CD14-positive monocyte (primary cell): ENCODE measurements at places on chromosomes 4 and X. TPM values are rescaled to one million over a fixed set of nuclear protein-coding genes. Genes with fewer than 3 reads are reported as not detected.
A peak's percentile ranks its signal among the peaks of the same experiment; 100 is the strongest.

GRCh38 chrX:11533199-11533651 is 132.5 kb downstream of the ARHGAP6 start:
- peak; percentile 79 for DNase-seq
- H3K36me3 ChIP-seq = no peaks in the 10 kb centered on the region
- no peak overlapping the region for H3K4me3 ChIP-seq
- no peak overlapping the region for H3K27ac ChIP-seq

- H3K27ac ChIP-seq = no peak overlapping the region
- DNase-seq = peak; percentile 11
- no peaks in the 10 kb centered on the region for H3K4me1 ChIP-seq
- H3K4me3 ChIP-seq = no peak overlapping the region
- no peaks in the 10 kb centered on the region for H3K27me3 ChIP-seq
These were observed 19.9 kb downstream of the DGAT2L6 start for GRCh38 chrX:70196961-70197720.

DNA sequence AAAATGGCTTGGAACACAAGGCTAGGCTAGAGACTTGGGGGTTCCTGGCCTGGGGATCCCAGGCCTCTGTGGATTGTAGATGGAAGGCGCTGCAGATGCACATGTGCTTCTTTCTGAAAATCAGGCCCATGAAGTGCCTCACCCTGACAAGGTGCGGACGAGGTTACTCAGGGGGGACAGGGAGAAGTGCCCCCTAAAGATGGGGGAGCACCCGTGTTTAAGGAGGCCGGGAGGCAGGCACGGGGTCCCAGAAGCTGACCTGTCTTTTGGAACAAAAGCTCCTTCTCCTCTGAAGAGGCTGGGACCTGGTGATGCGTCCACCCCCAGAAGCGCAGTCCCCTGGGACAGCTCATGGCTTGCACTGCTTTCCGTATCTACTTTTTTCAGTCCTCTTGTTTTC is 2.4 kb downstream of the PDZD4 start:
- no peaks in the 10 kb centered on the region for H3K4me1 ChIP-seq
- no peak overlapping the region for H3K4me3 ChIP-seq
- no peaks in the 10 kb centered on the region for H3K36me3 ChIP-seq

FGFBP2 gene
- polyA plus RNA-seq = 1.1 TPM

DNA sequence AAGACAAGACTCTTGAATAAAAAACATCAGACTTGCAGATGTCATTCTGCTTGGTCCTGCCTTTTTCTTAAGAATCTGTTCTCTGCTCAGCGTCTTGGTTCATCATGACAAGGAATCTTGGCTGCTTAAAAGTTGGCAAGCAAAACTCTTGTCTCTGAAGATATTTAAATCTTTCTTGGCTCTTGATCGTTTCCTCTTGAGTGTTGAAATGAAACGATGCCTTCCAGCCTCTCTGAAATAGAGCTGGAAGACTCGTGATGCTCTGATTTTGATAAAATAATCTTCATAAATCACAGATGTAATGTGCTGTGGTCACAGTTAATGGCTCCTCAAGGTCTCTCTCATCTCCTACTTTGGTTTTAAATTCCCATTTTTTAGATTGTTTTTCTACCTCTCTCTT is 39.9 kb upstream of the TMEM192 start:
- no peaks in the 10 kb centered on the region for H3K4me1 ChIP-seq
- DNase-seq = no peak
- H3K36me3 ChIP-seq = no peaks in the 10 kb centered on the region

DNA sequence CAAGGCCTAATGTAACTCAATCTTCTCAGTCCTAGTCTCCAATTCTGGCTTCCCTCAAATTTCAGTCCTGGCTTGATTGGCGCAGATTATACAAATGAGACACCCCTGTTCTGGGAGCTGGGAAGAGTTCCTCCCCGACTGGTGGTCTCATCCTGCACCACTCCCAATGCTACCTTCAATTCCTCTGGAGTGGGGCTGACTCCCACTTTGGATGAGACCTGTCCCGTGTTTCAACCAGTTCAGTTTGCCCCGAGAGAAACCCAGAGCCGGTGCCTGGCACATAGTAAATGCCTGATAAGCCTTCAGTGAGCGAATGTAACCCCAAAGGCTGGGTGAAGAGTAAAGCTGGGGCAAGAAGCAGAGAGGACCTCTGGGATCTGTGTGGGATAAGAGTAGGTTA is 4.0 kb upstream of the SYP start:
- H3K36me3 ChIP-seq = no peaks in the 10 kb centered on the region
- no peak overlapping the region for H3K4me3 ChIP-seq
- peaks cover 9% of the 10 kb centered on the region for H3K4me1 ChIP-seq
- no peak for DNase-seq
- no peak overlapping the region for H3K27ac ChIP-seq
- peaks cover 6% of the 10 kb centered on the region for H3K27me3 ChIP-seq

GRCh38 chr4:41456559-41457101 is 81.3 kb upstream of the LIMCH1 start:
- H3K4me3 ChIP-seq = no peak overlapping the region
- H3K36me3 ChIP-seq = no peaks in the 10 kb centered on the region
- H3K27ac ChIP-seq = no peak overlapping the region
- no peak for DNase-seq

GRCh38 chrX:108216405-108216804 is 124.8 kb downstream of the ATG4A start:
- H3K27me3 ChIP-seq = peaks cover 5% of the 10 kb centered on the region
- H3K4me1 ChIP-seq = no peaks in the 10 kb centered on the region
- H3K36me3 ChIP-seq = no peaks in the 10 kb centered on the region
- no peak for DNase-seq

- H3K36me3 ChIP-seq = no peaks in the 10 kb centered on the region
- H3K4me1 ChIP-seq = no peaks in the 10 kb centered on the region
- no peaks in the 10 kb centered on the region for H3K27me3 ChIP-seq
- no peak overlapping the region for H3K4me3 ChIP-seq
These were observed 14.8 kb downstream of the CD38 start for GRCh38 chr4:15792974-15793373.

DNA sequence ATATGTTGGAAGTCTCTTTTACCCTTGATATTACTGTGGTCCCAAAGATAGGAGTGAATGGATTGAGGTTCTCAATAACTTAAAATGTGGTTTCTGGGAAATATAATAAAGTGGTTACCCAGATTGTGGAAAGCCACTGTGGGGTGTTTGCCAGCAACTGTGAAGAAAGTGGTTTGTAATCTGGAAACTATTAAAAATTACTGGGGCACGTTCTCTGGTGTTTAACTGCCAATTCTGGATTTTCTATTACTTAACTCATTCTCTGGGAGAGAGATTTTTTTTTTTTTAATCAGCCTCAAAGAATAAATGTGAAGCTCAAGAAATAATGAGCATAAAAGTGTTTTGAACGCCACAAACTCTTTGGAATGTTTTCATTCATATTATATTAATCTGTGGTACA is 4.9 kb upstream of the CXCL6 start:
- H3K27me3 ChIP-seq = no peaks in the 10 kb centered on the region
- H3K36me3 ChIP-seq = no peaks in the 10 kb centered on the region
- no peak overlapping the region for H3K4me3 ChIP-seq

DNA sequence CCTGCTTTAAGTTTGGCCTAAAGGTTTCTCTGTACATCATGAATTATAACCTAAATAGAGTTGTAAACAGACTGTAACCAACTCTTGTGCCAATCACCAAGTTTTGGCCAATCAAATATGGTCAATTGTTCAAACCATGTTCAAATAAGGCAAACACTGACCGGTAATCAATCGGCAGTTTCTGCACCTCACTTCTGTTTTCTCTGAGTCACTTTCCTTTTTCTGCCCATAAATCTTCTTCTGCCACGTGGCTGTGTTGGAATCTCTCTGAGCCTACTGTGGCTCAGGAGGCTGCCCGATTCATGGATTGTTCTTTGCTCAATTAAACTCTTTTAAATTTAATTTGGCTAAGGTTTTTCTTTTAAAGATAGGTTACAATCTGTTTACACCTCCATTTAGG is 16.5 kb upstream of the ENPP6 start:
- no peak overlapping the region for H3K27ac ChIP-seq
- H3K4me3 ChIP-seq = no peak overlapping the region
- DNase-seq = no peak
- H3K36me3 ChIP-seq = no peaks in the 10 kb centered on the region

DNA sequence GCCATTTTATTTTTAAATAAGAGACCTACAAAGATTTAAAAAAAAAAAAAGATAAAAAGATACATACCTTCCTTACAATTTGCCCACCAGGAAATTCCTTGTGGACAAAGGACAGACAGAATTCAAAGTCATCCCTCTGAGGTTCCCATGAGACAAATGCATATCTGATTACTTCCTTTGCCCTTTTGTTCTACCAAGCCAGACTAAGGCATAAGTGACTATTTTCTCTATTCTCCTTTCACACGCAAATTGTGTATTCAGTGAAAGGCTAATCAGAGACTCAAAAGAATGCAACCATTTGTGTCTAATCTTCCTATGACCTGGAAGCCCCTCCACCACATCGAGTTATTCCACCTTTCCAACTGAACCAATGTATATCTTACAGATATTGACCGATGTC is 691.7 kb downstream of the FAM133A start:
- no peaks in the 10 kb centered on the region for H3K36me3 ChIP-seq
- H3K4me1 ChIP-seq = no peaks in the 10 kb centered on the region
- no peak overlapping the region for H3K4me3 ChIP-seq
- no peak for DNase-seq

DNA sequence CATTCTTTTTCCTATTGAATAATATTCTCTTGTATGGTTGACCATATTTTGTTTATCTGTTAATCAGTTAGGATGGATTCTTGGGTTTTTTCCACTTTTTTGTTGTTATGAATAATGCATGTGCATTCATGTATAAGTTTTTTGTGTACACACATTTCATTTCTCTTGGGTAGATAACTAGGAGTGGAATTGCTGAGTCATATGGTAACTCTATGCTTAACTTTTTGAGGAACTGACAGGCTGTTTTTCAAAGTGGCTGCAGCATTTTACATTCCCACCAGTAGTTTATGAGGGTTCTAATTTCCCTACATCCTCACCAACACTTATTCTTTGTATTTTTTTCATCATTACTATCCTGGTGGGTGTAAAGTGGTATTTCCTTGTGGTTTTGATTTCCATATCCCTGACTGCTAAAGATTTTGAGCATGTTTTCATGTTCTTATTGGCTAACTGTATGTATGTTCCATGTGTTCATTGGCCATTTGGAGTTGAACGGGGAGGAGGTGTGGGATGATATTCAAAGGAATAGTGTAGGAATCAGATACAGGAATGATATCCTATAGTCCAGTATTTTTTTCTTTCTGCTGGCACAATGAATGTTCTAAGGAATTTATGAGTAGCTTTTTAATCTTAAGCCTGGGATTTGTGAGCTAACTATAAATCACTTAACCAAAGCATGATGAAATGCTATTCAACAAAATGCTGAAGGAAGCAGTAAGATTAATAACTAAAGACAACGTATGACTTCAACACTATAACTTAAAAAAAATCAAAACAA is 114.3 kb downstream of the AMELX start:
- H3K27ac ChIP-seq = no peak overlapping the region
- no peaks in the 10 kb centered on the region for H3K4me1 ChIP-seq
- no peak overlapping the region for H3K4me3 ChIP-seq
- no peaks in the 10 kb centered on the region for H3K27me3 ChIP-seq
- DNase-seq = no peak
- H3K36me3 ChIP-seq = no peaks in the 10 kb centered on the region

GRCh38 chrX:126701380-126701779 is 118.1 kb upstream of the PRR32 start:
- no peak overlapping the region for H3K4me3 ChIP-seq
- no peaks in the 10 kb centered on the region for H3K36me3 ChIP-seq
- no peak for DNase-seq
- H3K27ac ChIP-seq = no peak overlapping the region

DNA sequence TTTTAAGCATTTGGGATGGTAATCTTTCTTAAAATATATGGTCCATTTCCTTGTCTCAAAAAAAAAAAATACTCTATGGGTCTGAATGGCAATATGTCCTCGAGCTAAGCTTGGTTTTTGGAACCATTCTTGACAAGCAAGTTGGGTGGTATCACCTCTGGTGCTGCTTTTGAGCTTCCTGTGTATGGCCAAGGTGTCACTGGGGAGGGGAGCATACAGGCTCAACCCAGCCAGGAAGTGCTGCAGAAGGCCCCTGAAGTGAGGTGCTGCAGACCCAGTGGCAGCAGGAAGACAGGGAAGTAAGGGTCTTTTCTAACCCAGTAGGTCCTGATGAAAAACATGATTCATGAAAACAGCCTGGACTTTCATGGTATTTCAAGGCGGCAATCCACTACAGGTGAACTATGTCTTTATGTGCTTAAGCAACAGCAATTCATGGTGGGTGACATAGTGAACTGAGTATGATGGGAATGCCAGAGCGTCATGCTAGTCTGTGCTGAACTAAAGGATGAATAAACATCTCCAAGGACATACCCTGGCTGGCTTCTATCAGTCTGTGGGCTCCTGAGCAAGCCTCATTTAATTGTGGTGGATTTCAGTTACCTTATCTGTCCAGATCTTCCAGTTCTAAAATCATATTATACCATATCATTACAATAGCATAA is 15.1 kb downstream of the TRAPPC2 start:
- no peak overlapping the region for H3K4me3 ChIP-seq
- H3K4me1 ChIP-seq = peaks cover 5% of the 10 kb centered on the region
- H3K27ac ChIP-seq = no peak overlapping the region
- no peak for DNase-seq
- H3K27me3 ChIP-seq = no peaks in the 10 kb centered on the region

DNA sequence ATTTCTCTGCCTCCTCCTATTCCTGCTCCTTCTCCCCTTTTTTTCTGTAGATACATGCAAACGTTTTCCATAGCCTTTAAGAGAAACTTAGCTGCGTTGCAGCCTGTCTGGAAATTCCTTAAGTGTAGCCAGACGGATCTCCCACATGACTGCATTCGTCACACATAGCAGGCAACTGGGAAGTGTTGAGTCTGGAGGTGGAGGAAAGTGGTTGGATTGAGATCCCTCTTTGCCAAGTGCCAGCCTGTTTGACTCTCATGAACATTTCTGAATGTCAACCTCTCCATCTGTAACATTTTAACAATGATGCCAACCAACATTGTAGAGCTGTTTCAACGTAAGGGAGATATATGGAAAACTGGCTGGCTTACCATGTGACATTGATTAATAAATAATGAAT is 45.1 kb upstream of the FAM9A start:
- DNase-seq = no peak
- no peaks in the 10 kb centered on the region for H3K36me3 ChIP-seq
- peaks cover 12% of the 10 kb centered on the region for H3K27me3 ChIP-seq
- no peak overlapping the region for H3K27ac ChIP-seq

GRCh38 chr4:72525938-72526337 is 43.1 kb downstream of the ADAMTS3 start:
- H3K27me3 ChIP-seq = no peaks in the 10 kb centered on the region
- H3K27ac ChIP-seq = no peak overlapping the region
- H3K4me3 ChIP-seq = no peak overlapping the region
- no peak for DNase-seq
- no peaks in the 10 kb centered on the region for H3K36me3 ChIP-seq

NDNF gene
- not detected in 2 replicates for polyA plus RNA-seq

GRCh38 chr4:153117554-153117953 is 86.7 kb upstream of the TRIM2 start:
- no peak for DNase-seq
- no peak overlapping the region for H3K27ac ChIP-seq
- H3K27me3 ChIP-seq = no peaks in the 10 kb centered on the region
- no peak overlapping the region for H3K4me3 ChIP-seq
- H3K36me3 ChIP-seq = no peaks in the 10 kb centered on the region

- H3K36me3 ChIP-seq = peaks cover 4% of the 10 kb centered on the region
- no peaks in the 10 kb centered on the region for H3K4me1 ChIP-seq
- DNase-seq = no peak
- H3K27ac ChIP-seq = no peak overlapping the region
- H3K4me3 ChIP-seq = no peak overlapping the region
These were observed 66.9 kb upstream of the MMAA start for GRCh38 chr4:145552181-145552822.
